Fibroblast of the aortic adventitia (primary cell): ENCODE measurements at places on chromosomes 6 and 20.

DNA sequence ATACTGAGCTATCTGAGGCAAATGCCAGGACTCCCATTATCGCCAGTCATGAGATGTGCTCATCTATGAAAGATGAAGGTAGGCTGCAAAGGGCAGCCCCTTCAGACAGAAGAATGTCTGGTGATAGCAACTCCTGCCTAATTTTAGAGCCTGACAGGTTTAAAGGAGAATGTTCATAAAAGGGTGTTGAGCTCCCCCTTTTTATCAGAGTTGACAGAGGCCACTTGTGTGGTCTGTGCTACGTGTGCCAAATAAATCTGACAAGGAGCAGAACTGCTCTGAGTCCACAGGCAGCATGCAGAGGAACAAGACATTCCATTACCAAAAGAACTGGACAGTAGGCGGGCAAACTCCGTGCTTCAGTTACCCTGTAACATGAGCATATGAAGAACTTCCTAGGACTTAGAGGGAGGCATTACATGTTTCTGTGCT is 101.8 kb downstream of the PREP start:
- DNase-seq: peak; percentile 9

DNA sequence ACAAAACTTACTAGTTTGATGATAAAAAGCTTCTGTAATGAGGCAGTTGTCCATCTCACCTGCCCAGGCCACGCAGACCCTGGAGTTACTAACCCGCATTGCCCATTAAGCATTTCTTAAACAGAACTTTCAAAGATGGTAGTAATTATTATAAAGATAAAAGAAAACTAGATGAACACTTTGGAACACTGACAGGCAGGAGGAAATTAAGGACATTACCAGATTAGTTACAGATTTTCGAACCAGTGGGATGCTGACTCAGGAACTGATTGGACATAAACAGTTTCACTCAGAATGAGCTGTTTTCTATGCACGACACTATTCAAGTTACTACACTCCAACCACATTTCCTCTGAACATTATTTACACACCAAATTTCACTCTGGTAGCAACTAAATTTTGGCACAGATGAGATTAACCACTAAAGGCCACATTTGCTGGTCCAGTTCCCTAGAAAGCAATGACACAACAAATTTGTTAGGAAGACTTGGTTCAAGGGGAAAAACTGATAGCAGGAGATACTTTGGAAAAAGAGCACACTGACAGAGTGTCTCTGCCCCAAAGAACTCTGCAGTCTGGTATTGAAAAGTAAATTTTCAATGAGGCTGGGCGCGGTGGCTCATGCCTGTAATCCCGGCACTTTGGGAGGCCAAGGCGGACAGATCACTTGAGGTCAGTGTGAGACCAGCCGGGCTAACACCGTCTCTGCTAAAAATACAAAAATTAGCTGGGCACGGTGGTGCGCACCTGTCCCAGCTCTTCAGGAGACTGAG is 3.0 kb downstream of the ROMO1 start:
- peak; percentile 39 for DNase-seq

DNA sequence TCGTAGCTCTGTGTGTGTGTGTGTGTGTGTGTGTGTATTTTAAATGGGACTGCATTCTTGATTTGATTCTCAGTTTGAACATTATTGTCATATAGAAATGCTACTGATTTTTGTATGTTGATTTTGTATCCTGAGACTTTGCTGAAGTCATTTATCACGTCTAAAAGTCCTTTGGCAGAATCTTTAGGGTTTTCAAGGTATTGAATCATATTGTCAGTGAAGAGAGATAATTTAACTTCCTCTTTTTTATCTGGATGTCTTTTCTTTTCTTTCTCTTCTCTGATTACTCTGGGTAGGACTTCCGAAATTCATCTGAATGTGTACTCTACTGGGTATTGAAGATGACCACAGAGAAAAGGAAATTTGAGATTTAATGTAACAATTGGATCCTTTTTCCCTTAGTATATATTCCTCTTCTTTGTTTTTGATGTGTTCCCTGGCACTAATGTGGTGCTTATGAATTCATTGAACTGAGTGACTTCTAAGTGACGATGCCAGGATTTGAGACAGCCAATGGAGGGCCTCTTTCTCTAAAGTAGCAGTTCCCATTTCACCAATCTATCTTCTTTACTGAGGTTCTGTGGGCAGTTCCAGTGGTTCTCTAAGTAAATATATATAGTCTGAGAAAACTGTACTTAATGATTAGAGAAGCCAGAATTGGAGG is 47.6 kb downstream of the TNFAIP3 start:
- no peak for DNase-seq

DNA sequence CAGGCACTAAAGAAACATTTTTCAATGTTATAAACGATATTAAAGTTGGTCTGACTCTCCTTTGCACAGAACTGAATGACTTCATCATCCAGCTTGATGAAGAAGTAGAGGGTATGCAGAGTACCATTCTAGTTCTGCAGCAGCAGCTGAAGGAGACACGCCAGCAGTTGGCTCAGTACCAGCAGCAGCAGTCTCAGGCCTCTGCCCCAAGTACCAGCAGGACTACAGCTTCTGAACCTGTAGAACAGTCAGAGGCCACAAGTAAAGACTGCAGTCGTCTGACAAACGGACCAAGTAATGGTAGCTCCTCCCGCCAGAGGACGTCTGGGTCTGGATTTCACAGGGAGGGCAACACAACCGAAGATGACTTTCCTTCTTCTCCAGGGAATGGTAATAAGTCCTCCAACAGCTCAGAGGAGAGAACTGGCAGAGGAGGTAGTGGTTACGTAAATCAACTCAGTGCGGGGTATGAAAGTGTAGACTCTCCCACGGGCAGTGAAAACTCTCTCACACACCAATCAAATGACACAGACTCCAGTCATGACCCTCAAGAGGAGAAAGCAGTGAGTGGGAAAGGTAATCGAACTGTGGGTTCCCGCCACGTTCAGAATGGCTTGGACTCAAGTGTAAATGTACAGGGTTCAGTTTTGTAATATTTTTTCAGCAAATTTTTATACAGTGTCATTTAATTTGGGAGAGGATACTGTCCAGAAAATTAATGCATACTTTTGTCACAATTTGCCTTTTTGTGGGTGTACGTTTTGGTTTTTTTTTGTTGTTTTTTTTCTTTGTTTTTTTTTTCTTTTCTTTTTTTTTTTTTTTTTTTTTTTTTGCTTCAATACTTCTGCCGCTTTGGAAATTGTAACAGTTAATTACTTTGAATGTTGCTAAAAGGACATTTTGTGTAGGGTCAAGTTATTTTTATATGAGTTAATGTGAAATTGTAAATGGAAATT is 6.6 kb upstream of the ACAT2 start:
- DNase-seq: no peak

- peak; percentile 58 for DNase-seq
These were observed 97.5 kb downstream of the ZMYND8 start for GRCh38 chr20:47258745-47259695.

DNA sequence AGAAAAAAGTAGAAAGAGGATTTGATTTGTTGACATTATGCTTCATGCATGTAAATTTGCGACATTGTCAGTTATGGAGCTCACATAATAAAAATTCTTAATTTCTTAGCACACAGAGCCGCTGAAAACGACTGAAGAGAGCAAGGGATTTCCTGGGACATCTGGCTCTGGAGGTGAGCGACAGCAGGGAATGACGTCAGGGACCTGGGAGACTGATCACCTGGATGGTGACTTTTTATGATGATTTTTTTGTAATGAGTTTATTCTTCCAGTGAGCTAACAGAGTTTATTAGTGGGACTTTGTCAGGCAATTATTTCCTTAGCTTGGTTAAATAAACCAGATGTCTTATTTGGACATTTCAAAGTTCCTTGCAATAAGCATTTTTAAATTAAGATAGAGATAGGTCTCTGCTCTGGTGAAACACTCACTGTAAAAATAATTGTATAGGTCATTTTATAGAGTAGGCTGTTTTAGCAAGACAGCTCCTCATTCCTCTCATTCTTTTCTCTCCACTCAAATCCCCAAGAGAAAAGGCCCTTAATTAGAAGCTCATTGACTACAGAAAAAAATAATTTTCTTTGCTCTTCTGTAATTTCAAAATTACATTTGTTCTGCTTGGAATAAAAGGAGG is 19.4 kb downstream of the TMEM200A start:
- DNase-seq: peak; percentile 71

- peak; percentile 95 for DNase-seq
These were observed 61.1 kb upstream of the HFE start for GRCh38 chr6:26025894-26026832.

DNA sequence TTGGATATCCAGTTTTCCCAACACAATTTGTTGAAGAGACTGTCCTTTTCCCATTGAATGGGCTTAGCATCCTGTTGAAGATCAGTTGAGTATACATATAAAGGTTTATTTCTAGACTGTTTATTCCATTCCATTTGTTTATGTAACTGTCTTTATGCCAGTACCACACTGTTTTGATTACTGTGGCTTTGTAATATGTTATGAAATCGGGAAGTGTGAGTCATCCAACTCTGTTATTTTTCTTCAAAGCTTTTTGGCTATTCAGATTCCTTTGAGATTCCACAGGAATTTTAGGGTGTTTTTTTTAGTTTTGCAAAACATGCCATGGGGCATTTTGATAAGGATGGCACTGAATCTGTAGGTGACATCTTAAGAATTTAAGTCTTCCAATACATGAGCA is 188.3 kb downstream of the BMP7 start:
- DNase-seq: no peak

- DNase-seq: peak; percentile 90
These were observed 111.4 kb upstream of the ARMC2 start for GRCh38 chr6:108736832-108737231.

DNA sequence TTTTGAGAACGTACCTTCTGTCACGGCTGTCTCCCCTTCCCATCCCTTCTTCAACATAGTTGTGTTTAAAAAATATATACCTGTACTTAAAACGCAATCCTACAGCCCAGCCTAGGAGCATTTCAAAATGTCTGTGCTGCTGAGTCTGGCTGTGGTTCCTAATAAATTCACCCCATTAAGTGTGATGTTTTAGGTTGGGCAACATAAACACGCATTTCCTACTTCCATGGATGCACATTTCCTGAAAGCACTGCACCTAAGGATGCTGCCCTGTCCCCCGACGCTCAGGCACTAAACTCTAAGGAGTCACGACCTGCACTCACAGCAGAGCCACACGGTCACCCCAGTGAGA is 1.2 kb downstream of the REV3L start:
- peak; percentile 39 for DNase-seq
